DMS79 treated with DMSO at 0.1 percent for 48 hours (cell line): ENCODE measurements at places on chromosomes 6 and 20.

DNA sequence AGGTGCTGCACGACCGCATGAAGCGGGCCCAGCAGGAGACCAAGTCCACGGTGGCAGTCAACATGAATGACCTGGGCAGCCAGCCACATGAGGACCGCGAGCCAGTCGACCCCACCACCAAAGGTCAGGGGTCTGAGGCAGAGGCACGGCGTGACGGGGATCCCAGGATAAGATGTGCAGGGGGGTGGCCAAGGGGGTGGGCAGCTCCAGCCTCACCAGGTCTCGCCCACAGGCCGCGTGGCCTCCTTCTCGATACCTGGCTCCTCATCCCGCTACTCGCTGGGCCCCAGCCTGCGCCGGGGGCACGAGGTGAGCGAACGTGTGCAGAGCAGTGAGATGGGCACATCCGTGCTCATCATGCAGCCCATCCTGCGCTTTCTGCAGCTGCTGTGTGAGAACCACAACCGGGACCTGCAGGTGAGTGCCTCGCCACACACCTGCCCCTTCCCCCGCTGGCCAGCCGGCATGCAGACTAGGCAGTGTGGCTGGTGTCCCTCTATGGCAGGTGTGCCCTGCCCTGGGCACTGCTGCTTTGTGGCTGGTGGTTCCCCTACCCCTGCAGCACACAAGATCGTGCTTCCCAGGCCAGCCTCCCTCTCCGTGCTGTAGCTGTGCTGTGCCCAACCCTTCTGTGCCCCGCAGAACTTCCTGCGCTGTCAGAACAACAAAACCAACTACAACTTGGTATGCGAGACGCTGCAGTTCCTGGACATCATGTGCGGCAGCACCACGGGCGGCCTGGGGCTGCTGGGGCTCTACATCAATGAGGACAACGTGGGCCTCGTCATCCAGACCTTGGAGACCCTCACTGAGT, 25.9 kb downstream of the UQCC2 start:
- DNase-seq, result no peak

GRCh38 chr6:147837540-147837939, 329.1 kb downstream of the SAMD5 start:
- no peak for DNase-seq

- DNase-seq, result no peak
These were observed 2.4 kb upstream of the GCNT2 start for GRCh38 chr6:10518557-10519407.

DNA sequence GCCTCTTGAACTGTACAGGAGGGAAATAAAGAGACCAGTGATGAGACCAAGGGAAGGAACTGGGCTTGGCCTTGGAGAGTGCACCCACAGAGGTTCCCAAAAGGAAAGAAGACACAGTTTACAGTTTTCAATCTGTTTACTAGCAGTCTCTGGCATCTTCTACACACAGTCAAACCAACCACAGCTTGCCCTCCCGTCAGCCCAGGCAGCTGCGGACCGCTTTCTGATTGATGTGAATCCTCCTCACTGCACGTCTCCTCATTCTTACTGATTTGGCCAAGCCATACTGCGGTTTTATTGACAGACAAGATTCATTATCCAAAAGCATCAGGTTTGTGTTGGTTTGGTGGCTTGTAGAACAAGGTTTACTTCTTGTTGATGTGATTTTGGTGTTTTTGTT, 104.5 kb upstream of the ASF1A start:
- DNase-seq, result no peak

- DNase-seq, result no peak
These were observed 208.8 kb upstream of the SUPT3H start for GRCh38 chr6:45586216-45587171.

GRCh38 chr6:129865013-129865412, 3.9 kb upstream of the TMEM244 start:
- no peak for DNase-seq

DNA sequence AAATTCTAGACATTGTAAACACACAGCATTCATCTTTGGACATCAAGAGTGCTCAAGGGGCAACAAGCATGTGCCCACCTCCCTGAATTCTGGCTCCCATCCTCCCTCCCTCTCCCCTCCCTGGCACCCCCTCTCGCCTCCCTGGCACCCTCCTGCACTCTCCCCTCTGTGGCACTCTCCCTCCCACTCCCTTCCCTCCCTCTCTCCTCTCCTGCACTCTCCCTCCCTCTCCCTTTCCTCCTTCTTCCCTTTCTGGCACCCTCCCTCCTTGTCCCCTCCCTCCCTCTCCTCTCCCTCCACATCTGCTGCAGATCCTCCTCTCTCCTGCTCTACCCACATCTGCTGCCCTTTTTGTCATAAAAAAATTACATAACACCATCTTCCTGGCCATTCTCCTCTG, 113.0 kb upstream of the SLC22A23 start:
- DNase-seq, result no peak

- DNase-seq, result no peak
These were observed 206.0 kb downstream of the EYS start for GRCh38 chr6:65501045-65501444.

DNA sequence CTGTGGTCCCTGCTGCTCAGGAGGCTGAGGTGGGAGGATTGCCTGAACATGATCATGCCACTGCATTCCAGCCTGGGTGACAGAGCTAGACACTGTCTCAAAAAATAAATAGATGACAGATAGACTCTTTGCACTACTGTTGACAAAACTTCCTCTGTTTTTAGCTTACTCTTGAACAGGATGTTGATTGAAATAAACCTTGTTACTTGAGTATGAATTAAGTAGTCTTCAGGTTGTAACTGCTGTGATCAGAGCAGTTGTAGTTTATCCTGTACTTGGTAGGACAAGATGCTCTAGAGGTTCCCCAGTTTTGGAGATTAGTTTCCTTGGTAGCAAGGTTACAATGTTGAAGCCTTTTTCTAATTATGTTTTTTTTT, 1.5 kb downstream of the GTF3C6 start:
- no peak for DNase-seq

DNA sequence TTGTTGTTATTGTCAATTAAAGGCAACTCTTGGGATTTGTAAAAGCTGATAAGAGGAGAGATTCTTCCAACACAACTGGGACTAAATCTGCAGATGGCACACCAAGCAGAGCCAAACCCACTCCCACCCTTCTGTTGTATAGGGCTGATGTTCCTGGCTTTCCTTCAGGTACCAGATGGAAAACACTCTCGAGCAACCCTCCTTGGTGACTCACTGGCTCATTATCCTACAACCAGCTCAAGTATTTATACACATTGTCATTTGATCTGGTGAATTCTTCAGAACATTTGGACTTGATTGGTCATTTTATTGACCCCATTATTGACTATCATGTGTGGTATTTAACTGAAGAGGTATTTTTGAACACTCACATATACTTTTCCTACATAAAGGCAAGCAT, 190.3 kb upstream of the PCSK2 start:
- no peak for DNase-seq

DNA sequence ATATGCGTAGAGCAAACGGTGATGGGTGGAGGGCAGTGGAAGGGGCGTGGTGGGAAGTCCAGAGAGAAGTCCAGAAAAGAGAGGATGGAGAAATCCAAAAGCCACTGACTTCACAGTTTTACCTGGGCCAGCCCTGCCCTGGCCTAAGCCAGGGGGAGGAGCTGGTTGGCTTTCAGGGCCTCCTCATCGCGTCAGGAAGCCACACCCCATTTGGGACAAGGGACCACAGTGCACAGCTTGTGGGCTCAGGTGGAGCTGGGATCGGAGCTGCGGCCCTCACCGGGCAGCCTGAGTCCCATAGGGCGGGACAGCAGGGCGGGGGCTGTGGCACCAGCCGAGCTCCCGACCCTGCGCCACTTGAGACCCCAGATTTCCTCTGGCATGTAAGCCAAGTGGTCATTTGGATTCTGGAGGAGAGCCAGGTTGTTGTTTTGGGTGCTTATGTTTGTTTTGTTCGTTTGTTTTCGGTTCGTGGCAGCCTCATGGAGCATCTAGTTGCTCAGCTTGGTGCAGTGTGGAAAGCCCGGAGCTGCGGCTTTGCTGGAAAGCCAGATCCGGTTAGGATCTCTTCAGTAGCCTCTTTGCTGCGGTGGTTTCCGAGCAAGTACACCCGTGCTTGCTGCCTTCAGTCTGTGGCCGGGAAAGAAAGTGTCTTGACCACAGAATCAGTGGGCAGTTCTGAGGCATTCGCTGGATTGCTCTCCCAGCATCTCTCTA, 42.2 kb downstream of the RIOK1 start:
- peak; percentile 24 for DNase-seq

GRCh38 chr20:52724541-52724940, 247.6 kb upstream of the TSHZ2 start:
- DNase-seq, result no peak

GRCh38 chr6:5486214-5486613, 224.9 kb downstream of the FARS2 start:
- no peak for DNase-seq

DNA sequence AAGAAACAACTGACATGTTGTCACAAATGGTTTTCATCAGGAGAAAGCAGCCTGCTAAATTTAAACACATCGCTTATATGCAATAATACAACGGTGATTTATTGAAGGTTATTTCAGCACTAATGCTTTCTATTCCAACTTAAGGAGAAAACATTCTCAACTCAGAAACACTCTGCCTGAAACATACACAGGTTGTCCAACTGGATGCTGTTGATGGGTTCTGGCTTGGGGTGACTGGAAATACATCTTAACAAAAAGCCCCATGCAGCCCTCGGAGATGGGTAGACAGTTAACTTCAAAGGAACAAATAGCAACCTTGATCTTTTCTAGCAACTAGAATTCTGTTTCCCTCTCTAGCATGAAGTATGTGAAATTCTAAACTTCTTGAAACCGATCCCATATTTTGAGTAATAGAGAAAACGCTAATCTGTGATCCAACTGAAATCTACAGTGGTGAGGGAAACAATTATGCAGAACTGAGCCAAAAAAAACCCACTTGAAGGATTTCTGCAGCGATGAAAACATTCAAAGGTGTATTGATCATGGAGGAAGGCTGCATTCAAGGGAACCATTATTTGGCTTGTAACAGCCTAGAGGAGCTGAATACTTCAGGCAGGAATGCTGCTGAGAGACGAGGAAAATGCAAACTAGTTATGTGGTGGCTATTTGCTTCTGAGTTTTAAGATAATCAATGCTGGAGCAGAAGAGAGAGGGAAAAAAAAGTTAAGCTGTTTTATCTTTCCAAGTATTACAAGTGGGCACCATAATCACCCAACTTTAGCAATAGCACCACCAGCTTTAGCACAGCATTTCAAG, 6.9 kb downstream of the ZMYND8 start:
- DNase-seq, result no peak

DNA sequence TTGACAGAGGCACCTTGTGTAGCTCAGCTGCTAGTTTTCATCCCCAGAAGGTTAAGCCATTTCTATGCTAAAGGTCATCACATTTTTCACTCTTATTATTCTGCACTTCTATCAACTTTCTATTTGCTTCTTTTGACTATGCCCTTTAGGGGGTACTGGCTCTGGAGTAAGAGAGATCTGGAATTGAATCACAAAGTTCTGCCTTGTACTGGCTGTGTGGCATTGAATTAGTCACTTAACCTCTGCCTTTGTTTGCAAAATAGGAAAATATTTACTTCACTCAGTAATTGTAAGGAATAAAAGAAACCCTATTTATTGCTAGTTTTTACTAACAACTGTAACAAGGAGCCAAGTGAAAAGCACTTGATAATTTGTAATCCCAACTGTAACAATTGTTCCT, 56.8 kb upstream of the MTRF1L start:
- DNase-seq, result no peak

DNA sequence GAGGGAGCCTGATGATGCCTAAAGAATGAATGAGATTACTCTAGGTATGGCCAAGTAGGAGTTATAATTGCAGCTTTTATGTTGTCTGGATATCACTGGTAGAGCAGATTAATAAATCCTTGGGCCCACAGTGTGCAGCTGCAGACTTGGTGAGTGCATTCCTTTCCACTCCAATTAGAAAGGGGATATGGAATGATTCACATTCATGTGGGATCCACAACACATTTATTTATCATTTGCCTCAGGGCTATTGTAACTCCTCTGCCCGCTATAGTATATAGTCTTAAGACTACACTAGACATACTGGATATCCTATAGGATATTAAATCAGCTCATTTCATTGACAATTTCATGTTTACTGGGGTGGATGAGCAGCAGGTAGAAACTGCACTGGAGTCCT, 11.6 kb upstream of the HLA-G start:
- DNase-seq, result no peak

- DNase-seq, result no peak
These were observed 490.3 kb downstream of the COL12A1 start for GRCh38 chr6:74715355-74716085.

DNA sequence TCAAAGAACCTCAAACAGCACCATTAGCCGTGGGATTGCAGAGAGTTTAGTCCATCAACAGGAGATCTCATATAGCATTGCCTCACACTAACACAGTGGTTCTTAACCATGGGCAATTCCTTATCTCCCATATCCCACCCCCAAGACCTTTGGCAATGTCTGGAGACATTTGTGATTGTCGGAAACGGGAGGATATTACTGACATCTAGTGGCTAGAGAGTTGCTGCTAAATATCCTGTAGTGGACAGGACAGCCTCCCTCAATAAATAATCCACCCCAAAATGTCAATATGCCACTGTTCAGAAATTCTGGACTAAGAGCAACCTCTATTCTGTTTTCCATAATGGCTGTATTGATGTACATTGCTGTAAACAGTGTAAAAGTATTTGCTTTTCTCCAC, 210.1 kb upstream of the CCN2 start:
- no peak for DNase-seq

- no peak for DNase-seq
These were observed 236.6 kb upstream of the BMP2 start for GRCh38 chr20:6530779-6531315.

DNA sequence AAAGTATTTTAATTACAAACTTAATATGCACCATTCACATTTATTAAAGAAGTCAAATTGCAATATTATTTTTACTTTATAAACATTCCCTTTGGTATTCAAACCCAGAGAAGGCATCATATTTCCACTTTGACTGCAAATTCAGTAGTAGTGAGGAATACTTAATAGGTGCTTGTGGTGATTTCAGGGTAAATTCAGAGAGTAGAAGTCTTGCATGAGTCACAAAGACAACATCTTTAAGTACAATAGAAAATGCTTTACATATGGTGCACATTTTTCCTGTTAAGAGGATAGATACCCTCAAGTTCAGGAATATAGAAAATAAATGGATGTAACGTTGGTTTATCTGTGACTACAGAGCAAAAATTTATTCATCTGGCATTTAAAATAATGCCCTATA, 390.2 kb downstream of the TENT5A start:
- DNase-seq, result no peak
